ENCODE measurements at places on chromosomes 3 and 15.

DNA sequence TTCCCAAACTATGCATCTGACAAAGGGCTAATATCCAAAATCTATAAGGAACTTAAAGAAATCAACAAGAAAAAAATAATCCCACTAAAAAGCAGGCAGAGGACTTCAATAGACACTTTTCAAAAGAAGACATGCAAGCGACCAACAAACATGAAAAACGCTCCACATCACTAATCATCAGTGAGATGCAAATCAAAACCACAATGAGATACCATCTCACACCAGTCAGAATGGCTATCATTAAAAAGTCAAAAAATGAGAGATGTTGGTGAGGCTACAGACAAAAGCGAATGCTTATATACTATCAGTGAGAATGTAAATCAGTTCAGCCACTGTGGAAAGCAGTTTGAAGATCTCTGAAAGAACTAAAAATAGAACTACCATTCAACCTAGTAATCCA is 20.2 kb downstream of the CFAP44 start:
- DNase-seq = no peak

GRCh38 chr15:91055548-91056331 is 33.3 kb upstream of the VPS33B start:
- peak; percentile 87 for DNase-seq

DNA sequence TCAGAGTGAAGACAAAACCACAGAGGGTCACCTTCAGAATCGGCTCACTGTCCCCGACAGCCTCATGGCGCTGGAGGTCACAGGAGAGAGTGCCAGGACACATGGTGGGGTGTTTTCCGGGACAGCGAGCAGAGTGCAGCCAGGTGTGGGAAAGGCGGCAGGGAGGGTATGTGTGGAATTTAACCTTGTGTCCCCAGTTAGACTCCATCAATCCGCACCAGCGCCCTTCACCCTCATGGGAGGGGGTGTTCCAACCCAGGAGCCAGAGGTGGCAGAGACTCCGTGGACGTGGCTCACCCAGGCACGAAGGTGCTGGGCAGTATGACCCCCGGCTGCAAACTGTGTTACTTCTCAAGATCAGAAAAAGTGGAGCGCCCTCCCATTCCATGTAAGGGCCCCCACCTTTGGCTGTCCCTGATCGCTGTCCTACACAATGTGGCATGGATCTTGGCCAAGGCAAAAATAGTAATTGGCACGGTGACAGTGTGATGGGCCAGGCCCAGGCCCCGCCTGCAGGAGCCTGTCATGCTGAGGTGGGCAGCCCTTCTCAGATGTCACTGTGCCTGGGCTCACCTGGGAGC is 190.3 kb downstream of the XXYLT1 start:
- no peak for DNase-seq

- DNase-seq = no peak
Measured at GRCh38 chr3:38368238-38368637, 21.7 kb downstream of the XYLB start.

DNA sequence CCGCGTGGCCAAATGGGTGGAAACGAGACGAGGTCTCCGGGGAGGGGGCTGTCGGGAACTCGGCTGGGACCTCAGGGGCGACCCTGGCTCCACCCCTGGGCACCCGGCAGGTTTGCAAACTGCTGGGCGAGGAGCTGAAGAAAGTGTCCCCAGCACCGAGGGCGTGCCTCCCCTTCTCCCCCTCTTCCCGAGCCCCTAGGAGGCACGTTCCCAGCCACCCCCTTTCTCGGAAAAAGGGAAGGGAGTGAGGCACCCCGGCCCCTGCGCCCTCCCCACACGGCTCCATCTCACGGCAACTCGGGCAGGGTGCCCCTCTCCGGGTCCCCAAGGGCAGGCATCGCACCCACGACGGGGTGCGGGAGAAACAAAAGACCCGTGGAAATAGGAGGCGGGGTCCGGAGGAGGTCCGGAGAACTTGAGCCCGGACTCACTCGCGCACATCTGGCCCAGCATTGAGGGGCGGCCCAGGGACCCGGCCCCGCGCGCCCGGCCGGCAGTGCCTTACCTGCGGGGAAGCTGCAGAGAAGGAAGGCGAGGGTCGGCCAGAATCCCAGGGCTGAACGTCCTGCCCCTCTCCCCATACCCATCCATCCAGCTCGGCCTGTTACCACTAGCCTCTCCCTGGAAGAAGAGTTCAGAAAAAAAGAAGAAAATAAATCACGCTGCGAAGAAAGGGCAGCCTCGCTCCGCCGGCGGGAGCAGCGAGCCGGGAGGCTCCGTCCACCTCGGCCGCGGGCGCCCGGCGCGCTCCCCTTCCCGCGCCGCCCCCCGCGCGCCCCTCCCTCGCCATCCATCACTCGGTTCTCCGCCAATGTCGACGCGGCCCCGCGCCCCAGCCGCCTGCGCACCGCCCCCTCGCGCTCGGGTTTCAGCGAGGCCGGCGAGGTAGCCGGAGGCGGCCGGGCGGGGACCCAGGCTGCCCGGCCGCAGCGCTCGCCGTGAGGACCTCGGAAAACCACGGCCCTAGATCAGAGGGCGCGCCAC is 16.3 kb downstream of the RGMA start:
- DNase-seq = peak; percentile 69

- peak; percentile 79 for DNase-seq
Measured at GRCh38 chr3:140898340-140899180, 43.1 kb upstream of the SLC25A36 start.

Data from AG08395 (cell line).